ENCODE measurements at places on chromosomes 7 and 10. TPM values are rescaled to one million over a fixed set of nuclear protein-coding genes. Genes with fewer than 3 reads are reported as not detected.
A peak's percentile ranks its signal among the peaks of the same experiment; 100 is the strongest.

GRCh38 chr7:12066004-12066403, 145.1 kb upstream of the TMEM106B start:
- peaks cover 4% of the 10 kb centered on the region for H3K4me1 ChIP-seq
- DNase-seq: no peak
- no peak overlapping the region for H3K27ac ChIP-seq
- H3K36me3 ChIP-seq: no peaks in the 10 kb centered on the region
- no peaks in the 10 kb centered on the region for H3K27me3 ChIP-seq

Gene PLEKHA1
- 32.6 TPM for total RNA-seq

Gene C10orf71
- not detected for total RNA-seq

Gene TUBB8
- 1.4 TPM for total RNA-seq

- no peaks in the 10 kb centered on the region for H3K36me3 ChIP-seq
- no peaks in the 10 kb centered on the region for H3K27me3 ChIP-seq
- H3K4me3 ChIP-seq: no peak overlapping the region
- DNase-seq: no peak
Measured at GRCh38 chr7:7157177-7157886, 25.0 kb upstream of the C1GALT1 start.

Gene MKX
- total RNA-seq: 1.6 TPM

Gene APBB1IP
- 0.14 TPM for total RNA-seq

- no peak overlapping the region for H3K4me3 ChIP-seq
- H3K27me3 ChIP-seq: no peaks in the 10 kb centered on the region
- no peaks in the 10 kb centered on the region for H3K36me3 ChIP-seq
- H3K4me1 ChIP-seq: no peaks in the 10 kb centered on the region
- no peak for DNase-seq
Measured at GRCh38 chr10:126867567-126868365, 37.5 kb upstream of the DOCK1 start.

- no peak overlapping the region for H3K4me3 ChIP-seq
- peaks cover 38% of the 10 kb centered on the region for H3K4me1 ChIP-seq
- H3K27ac ChIP-seq: no peak overlapping the region
Measured at GRCh38 chr10:102633287-102633686, 11.0 kb upstream of the TRIM8 start.

DNA sequence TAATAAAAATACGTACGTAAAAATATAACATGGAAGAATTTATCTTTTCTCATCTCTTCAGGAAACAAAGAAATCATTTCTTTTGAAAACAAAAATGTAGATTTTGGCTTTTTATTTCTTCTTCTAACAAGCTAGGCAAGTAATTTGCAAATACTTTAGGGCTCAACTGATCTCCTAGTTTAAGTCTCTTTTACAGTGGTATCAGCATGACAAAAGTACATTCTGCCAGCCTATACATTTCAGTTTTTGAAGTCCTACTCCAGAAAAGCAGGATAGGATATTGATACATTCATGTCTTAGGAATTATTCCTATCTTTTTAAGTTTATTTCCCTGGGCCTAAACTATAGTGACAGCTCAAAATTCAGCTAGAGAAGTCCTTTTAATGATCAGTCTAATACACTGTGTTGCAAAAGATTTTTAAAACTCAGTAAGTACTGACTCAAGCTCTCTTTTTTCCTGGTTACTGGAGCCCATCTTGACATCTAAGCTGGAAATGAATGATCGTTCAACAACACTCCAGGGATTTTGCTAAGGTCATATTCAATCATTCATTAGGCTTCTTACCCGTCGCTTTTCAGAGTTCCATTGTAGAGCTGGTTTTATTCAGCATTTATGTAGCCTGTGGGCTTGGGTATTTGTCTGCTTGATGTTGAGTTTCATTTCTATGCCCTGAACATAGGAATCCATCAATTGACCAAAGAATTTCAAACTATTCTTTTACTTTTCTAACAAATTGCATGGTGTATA, 12.2 kb upstream of the FAM53B start:
- H3K4me1 ChIP-seq: peaks cover 17% of the 10 kb centered on the region
- H3K27ac ChIP-seq: no peak overlapping the region
- peaks cover 13% of the 10 kb centered on the region for H3K36me3 ChIP-seq
- no peak overlapping the region for H3K4me3 ChIP-seq
- H3K27me3 ChIP-seq: no peaks in the 10 kb centered on the region

DNA sequence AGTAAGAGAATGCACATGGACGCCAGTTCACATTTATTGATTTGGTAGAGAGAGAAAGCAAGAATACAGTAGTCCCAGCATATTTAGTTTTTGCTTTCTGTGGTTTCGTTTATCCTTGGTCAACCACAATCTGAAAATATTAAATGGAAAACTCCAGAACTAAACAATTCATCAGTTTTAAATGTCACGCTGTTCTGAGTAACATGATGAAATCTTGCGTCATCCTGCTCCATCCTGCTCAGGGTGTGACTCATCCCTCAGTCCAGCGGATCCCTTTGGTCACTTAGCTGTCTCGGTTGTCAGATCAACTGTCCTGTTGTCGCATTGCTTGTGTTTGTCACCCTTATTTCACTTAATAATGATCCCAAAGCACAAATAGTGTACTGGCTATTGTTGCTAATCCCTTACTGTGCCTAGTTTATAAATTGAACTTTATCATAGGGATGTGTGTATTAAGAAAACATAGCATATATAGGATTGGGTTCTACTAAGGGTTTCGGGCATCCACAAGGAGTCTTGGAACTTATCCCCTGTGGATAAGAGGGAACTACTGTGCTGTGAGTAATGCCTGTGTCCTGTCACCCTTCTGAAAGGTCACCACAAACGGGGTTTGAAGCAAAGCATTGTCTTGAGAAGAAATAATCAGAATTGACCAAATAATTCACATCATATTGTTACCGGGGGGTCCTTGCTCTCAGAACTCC, 73.6 kb downstream of the OTUD1 start:
- H3K27me3 ChIP-seq: no peaks in the 10 kb centered on the region
- H3K4me1 ChIP-seq: no peaks in the 10 kb centered on the region
- H3K36me3 ChIP-seq: 0 out of 2 replicates have a peak, but pooled peaks cover 5% of the 10 kb centered on the region
- no peak overlapping the region for H3K4me3 ChIP-seq
- no peak overlapping the region for H3K27ac ChIP-seq

Gene CYP2C19
- total RNA-seq: 0.35 TPM

Gene CALD1
- total RNA-seq: 132 TPM

DNA sequence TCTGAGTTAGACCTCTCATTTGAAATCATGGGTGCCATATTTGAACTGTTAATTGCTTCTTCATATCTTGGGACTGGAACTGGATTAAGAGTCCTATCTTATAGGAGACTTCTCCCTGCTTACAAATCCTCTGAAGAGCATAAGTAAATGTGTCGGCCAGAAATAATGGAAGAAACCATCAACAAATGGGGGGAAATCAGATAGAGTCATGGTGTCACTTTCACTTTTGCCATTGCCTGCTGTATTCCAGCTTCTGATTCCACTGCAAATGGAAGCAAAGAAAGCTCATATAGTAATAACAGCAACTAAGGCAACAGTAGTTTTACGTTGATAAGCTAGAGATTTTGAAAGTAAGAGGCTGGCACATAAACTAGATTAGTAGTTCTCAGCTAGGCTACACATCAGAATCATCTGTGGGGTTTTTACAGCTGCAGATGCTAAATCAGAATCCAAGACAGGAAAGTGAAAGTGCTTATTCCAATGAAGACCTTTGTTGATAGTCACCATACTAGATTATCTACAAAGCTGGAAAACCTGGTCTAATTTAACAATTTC, 12.3 kb upstream of the CRPPA start:
- no peak overlapping the region for H3K4me3 ChIP-seq
- H3K27ac ChIP-seq: no peak overlapping the region
- no peaks in the 10 kb centered on the region for H3K27me3 ChIP-seq

DNA sequence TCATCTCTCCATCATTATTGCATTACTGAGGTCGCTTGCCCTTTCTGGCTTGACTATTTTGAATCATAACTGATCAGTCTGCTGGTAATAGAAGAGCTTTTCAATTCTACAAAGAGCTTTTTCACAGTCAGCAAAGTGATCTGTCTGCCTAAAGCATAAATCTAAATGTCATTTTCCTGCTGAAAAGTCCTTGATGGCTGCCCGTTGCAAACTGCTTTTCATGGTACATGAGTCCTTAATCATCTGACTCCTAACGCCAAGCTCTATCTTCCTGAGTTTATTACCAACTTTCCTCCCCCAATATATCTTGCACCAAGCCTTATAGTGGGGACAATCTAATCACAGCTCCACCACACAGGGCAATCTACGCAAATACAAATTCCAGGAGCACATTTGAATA, 39.8 kb downstream of the THSD7A start:
- DNase-seq: no peak
- H3K27me3 ChIP-seq: no peaks in the 10 kb centered on the region
- H3K4me1 ChIP-seq: no peaks in the 10 kb centered on the region
- H3K36me3 ChIP-seq: no peaks in the 10 kb centered on the region

Gene CYCS
- 131 TPM for total RNA-seq

- DNase-seq: no peak
- no peaks in the 10 kb centered on the region for H3K4me1 ChIP-seq
- no peak overlapping the region for H3K27ac ChIP-seq
- H3K4me3 ChIP-seq: no peak overlapping the region
Measured at GRCh38 chr10:49169776-49170175, 18.4 kb downstream of the TMEM273 start.

DNA sequence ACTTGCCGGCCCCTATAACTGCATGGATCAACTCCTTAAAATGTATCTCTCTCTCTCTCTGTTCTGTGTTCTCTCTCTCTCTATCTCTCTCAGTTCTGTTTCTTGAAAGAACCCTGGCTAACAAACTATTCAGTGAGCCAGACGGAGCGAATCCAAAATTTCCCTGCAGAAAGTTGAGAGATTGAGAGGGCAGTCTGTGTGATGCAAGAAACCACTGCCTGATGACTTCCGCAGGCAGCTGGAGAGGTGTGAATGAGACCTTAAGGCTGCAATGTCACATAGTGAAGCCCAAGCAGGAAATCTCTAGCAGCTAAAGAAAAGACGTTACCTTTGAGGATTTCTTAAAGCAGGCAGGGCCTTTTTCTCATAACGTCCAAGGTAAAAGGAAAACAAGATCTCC, 17.3 kb downstream of the FAM107B start:
- H3K27ac ChIP-seq: no peak overlapping the region
- no peaks in the 10 kb centered on the region for H3K27me3 ChIP-seq
- H3K4me3 ChIP-seq: no peak overlapping the region
- no peaks in the 10 kb centered on the region for H3K4me1 ChIP-seq

- no peaks in the 10 kb centered on the region for H3K36me3 ChIP-seq
- DNase-seq: no peak
- no peaks in the 10 kb centered on the region for H3K4me1 ChIP-seq
- no peaks in the 10 kb centered on the region for H3K27me3 ChIP-seq
- no peak overlapping the region for H3K4me3 ChIP-seq
Measured at GRCh38 chr10:29011516-29011915, 277.4 kb upstream of the LYZL1 start.

DNA sequence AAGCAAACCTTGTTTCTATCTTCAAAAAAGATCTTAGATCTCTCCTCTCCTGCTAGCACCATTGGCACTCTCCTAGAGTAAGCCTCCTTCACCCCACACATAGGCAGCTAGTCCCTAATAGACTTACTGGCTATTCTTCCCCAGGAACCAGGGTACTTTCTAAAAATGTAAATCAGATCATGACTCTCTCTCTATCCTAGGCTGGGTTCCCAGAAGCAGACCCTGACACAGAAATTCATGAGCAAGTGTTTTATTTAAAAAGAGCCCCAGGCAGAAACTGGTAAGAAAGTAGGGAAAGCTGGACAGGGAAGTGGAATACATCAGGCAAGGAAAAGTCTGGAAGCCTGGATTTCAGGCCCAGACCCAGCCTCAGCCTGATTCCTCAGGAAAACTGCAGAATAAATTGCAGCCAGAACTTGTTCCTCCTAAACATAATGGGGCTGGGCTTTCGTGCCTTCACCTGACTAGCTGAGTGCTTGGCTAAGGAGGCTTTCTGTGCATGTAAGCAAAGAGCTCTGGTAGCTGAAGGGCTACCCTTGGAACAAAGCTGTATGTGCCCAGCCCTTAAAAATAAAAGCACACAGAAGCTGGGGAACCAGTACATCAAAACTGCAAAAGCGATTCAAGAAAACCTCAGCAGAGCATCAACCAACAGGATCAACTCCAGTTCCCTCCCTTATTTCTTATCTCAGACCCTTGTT, 18.8 kb upstream of the SORBS1 start:
- H3K27me3 ChIP-seq: no peaks in the 10 kb centered on the region
- no peaks in the 10 kb centered on the region for H3K4me1 ChIP-seq
- H3K27ac ChIP-seq: no peak overlapping the region
- no peak overlapping the region for H3K4me3 ChIP-seq
- DNase-seq: no peak
- H3K36me3 ChIP-seq: no peaks in the 10 kb centered on the region

DNA sequence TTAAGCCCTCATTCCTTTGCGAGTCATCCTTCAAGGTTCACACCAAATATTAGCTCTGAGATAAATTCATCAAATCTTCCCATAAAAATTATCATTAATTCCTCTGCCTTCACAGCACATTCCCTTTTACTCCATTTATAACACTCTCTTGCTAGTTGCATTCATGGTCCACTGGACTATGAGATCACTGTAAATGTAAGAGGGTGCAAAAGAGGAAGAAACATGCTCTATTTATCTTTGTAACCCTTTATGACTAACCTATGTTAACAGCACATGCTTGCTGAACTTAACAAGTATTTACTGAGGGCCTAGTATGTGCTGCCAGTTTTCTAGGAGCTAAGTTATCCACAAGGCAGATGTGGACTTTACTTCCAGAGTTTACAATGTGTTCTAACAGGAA, 86.7 kb upstream of the TMEM168 start:
- DNase-seq: no peak
- no peak overlapping the region for H3K4me3 ChIP-seq
- H3K27me3 ChIP-seq: no peaks in the 10 kb centered on the region
- no peaks in the 10 kb centered on the region for H3K36me3 ChIP-seq
- H3K4me1 ChIP-seq: no peaks in the 10 kb centered on the region

GRCh38 chr10:50407076-50407801, 155.9 kb upstream of the ASAH2 start:
- no peak overlapping the region for H3K4me3 ChIP-seq
- H3K36me3 ChIP-seq: no peaks in the 10 kb centered on the region
- peak overlapping the region; percentile 83 for H3K27ac ChIP-seq
- H3K27me3 ChIP-seq: no peaks in the 10 kb centered on the region
- DNase-seq: peak; percentile 81

DNA sequence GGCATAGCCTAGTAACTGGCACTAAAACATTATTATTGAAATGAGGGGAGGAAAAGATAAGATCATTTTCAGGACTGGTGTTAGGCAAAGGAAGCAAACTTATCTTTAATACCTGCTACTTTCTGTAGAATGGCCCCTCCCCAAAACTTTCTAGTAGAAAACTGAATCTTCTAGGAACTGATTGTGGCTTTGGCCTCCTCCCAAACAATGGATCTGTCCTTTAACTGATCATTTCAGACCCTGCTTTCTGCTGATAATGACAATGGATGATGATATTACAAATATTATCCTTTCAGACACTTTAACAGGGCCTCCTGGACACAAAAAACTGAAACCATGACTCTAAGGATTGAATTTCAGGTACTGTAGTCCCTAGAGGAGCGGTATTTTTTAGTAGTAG, 55.1 kb downstream of the EZH2 start:
- no peak overlapping the region for H3K4me3 ChIP-seq
- DNase-seq: no peak
- H3K27me3 ChIP-seq: no peaks in the 10 kb centered on the region
- H3K27ac ChIP-seq: no peak overlapping the region

GRCh38 chr7:90511776-90512175, 42.3 kb downstream of the PTTG1IP2 start:
- no peak overlapping the region for H3K27ac ChIP-seq
- no peaks in the 10 kb centered on the region for H3K27me3 ChIP-seq
- no peak for DNase-seq

Gene SLC18A3
- total RNA-seq: 0.12 TPM

- H3K36me3 ChIP-seq: no peaks in the 10 kb centered on the region
- H3K4me1 ChIP-seq: peaks cover 17% of the 10 kb centered on the region
- H3K4me3 ChIP-seq: no peak overlapping the region
Measured at GRCh38 chr7:48299580-48300169, 128.4 kb downstream of the ABCA13 start.

Gene IL2RA
- not detected for total RNA-seq

Data from GM23338 (cell line).